ENCODE measurements at places on chromosomes 16 and 17.

DNA sequence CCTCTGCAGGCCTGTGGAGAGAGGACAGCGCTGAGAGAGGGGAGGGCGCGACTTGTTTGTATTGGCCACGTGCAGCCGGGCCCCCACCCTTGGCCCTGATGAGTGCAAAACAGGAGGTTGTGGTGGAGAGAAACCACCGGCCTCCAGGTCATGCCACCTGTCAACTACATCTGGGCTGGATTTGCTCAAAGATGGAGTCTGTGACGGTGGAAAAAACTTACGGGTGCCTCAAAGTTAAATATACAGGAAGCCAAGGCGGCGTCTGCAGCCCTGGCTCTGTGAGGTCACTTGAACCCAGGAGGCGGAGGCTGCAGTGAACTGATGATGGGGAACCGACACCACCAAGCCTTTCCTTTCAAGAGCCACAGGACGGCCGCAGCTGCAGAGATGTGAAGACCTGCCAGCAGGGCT, 15.7 kb downstream of the C16orf74 start:
- peak; percentile 17 for DNase-seq

GRCh38 chr17:54694287-54694887, 206.3 kb upstream of the TOM1L1 start:
- no peak for DNase-seq

DNA sequence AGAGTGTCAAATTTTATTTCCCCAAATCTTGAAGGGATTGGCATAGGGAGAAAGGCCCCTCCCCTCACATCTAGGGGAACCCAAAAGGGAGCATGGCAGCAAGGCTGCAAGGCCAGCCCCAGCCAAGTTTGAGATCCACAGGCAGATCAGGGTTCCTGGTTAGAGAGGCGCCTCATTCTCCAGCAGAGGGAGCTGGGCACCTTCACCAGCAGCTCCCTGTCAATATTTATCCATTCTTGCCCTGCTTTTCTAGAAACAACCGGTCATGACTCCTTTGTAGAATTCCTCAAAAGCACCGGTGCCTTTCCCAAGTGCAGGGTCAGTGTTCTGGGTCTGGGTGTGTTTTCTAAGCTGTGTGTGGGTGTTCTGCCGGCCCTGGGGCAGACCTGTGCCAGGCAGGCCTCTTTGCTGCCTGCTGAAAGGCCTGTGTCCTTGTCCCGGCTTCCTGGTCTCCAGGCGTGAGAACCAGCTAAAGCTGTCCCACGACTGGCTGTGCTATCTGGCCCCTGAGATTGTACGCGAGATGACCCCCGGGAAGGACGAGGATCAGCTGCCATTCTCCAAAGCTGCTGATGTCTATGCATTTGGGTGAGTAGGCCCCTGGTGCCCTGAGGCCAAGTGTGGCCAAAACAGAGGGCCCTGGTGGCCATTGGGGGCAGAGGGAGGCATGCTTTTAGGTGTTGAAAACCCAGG, 21.2 kb upstream of the LGALS9 start:
- DNase-seq = no peak

DNA sequence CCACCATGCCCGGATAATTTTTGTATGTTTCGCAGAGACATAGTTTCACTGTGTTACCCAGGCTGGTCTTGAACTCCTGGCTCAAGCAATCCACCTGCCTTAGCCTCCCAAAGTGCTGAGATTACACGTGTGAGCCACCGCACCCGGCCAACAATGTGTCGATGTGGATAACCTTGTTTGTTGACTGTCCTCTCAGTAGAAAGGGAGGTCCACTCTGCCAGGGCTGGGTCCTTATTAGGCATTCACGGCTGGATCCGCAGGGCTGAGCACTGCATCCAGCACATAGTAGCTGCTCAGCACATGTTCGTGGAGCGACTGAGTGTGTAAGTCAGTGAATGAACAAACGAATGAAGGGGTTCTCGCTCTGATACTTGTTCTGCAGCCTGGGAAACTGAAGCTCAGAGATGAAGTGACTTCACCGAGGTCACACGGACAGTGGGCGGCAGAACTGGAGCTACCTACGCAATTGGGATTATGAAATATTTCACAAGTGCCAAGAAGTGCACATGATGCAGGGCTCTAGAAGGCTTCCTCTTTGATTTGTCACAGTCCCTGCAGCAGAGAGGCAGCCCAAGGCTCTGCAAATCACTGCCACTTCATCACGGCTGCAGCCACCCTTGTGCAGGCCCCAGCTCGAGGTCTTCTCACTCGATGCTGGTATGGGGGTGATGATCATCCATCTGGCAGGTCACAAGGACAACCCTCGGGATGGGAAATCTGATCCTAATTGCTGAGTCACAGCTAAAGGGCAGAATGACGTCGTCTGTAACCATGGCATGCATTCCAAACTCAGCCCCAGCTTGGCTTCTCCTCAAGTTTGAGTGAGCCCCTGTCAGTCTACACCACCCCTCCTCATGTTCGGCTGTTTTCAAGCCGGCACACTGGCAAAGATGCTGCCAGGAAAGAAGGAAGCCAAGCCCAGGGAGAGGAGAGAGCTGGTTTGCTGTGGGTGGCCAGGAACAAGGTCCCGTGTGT, 28.0 kb upstream of the SNN start:
- DNase-seq = no peak

DNA sequence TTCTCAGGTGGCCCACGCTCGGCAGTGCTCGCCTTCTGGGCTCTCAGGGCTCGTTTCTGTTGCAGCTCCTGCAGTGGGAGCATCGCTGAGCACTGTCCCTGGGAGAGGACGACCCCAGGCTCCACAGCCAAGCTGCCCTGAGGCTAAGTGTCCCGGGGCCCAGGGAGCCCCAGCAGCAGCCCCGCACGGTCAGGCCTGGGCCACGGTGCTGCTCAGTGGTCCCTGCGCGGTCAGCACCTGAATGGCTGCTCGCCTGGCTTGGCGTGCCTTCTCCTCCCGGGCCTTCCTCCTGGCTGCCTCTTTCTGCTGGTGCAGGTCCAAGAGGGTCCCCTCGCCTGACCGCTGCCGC, 23.3 kb downstream of the CEP131 start:
- no peak for DNase-seq

DNA sequence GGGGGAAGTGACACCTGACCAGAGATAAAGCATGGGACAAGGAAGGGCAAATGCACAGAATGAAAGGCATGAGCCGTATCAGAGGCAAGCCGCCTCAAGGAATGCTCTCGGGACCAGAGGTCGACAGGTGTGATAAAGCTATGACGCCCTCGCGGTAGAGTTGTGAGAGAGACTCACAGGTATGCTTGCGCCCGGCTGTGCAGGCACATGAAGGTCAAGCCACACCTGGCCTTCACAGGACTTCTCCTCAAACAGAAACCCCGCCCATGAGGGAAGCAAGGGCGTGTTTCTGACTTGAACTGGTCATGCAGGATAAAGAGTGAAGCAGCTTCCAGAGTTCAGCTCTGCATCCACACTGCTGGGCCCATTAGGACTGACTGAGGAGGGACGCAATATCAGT, 7.8 kb downstream of the NCBP3 start:
- no peak for DNase-seq

- no peak for DNase-seq
Observed at GRCh38 chr17:304461-304860, 48.1 kb downstream of the RPH3AL start.

DNA sequence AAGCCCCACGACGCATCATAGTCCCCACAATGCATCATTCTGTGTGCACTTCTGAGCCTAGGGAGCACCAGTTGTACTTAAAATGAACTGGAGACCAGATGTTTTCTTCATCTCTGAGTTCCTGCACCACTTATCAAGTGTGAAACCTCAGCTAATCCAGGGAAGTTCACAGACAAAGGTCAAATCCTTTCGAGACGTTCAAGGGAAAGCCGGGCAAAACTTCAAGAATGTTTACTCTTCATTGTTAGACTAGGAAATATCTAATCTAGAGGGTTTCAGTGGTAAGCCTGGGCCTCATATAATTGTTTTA, 4.6 kb upstream of the PMP22 start:
- no peak for DNase-seq

DNA sequence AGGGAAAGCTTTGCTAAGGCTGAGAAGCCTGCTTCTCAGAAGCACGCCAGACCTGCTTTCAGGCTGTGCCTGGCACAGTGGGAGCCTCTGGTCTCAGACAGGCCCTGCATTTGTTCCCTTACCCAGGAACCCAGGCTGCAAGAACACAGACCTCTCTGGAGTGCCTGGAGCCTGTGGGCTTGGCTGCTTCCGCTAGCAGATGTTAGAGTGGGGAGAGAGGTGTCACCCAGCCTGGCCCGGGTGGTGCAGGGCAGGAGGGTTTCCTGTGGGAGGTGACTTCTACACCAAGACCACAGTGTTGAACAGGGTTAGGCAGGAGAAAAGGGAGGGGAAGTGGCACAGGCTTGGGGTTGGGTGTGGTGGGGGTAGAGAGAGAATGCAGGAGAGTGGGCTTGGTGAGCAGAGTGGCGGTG, 35.8 kb upstream of the ADGRG1 start:
- peak; percentile 73 for DNase-seq

DNA sequence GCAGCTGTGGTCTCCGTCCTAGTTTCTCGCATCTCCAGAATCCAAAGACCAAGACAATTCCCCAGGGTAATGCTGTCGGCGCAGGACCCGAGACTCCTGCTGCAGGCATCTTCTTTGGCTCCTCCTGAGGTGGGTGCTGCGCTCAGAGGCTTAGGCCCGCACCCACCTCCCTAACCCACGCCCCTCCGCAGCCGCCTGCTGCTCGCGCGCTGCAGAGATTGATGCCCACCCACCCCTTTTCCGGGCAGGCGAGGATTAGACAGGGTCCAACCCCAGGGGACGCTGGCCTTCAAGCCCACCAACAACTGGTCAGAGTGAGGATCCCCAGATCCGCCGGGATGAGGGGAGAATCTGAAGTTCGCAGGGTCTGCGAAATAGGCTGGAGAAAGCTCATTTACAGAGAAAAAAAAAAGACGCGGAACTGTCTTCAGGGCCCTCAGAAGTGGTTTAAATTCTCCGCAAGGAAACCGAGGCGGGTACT, 27.9 kb downstream of the SLFN11 start:
- no peak for DNase-seq

- no peak for DNase-seq
Observed at GRCh38 chr16:51151435-51151960, 428 bp upstream of the SALL1 start.

GRCh38 chr16:48292452-48292851, 45.1 kb upstream of the ABCC11 start:
- no peak for DNase-seq

DNA sequence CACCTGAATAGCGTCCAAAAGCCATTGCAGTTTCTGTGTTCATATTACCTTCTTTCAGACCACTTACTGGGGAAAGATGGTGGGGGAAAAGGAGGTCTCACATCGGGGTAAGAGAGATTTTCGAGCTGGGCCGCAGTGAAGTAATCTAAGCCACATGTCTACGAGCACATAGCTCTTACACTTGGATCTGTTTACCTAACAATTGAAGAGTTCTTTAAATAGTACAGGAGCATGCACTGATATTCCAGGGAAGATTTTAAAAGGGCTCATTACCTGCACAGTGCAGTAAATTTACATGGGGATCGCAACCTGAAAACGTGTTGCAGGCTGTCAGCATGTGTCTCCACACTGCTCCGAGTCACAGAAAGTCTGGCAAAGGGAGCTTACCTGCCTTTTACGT, 12.6 kb downstream of the MAF start:
- DNase-seq = no peak

- DNase-seq = no peak
Observed at GRCh38 chr17:78924481-78925151, 571 bp downstream of the TIMP2 start.

GRCh38 chr17:78915872-78916632, 9.1 kb downstream of the TIMP2 start:
- DNase-seq = no peak

DNA sequence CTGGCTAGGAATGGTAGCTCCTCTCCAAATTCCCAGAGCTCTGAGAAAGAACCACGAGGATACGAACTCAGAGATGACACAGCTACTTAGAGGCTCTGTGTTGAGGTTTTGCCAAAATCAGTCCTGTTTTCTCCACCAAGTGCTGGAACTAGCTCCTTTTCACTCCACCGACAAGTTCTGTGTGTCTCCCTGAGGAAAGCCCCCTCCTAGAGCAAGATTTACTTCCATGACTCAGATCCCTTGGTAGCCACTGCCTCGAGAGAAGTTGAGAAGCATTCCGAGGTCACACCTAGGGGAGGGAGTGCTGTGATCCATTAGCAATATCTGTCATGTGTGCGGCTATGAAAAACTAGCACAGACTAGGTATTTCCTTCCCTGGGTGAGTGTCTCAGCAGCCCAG, 30.6 kb downstream of the IL21R start:
- no peak for DNase-seq

- DNase-seq = no peak
Observed at GRCh38 chr17:37551788-37552187, 57.4 kb downstream of the SYNRG start.

DNA sequence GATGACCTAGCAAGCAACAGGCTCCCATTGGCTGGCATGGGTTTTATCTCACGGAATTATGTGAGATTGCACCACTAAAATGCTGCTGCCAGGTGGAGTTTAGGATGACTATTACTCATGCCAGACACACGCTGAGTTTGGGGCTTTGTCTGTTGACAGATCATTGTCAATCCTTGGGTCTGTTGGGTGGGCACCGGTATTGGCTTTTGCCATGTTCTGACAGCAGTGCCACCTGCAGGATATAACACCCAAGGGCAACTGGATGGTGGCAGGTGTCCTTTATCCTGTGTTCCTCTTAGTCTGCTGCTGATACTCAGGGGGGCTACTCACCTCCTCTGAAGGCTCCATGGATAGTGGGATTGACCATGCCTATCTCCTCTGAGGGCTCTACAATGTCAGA, 221.6 kb upstream of the DYNLRB2 start:
- DNase-seq = no peak

DNA sequence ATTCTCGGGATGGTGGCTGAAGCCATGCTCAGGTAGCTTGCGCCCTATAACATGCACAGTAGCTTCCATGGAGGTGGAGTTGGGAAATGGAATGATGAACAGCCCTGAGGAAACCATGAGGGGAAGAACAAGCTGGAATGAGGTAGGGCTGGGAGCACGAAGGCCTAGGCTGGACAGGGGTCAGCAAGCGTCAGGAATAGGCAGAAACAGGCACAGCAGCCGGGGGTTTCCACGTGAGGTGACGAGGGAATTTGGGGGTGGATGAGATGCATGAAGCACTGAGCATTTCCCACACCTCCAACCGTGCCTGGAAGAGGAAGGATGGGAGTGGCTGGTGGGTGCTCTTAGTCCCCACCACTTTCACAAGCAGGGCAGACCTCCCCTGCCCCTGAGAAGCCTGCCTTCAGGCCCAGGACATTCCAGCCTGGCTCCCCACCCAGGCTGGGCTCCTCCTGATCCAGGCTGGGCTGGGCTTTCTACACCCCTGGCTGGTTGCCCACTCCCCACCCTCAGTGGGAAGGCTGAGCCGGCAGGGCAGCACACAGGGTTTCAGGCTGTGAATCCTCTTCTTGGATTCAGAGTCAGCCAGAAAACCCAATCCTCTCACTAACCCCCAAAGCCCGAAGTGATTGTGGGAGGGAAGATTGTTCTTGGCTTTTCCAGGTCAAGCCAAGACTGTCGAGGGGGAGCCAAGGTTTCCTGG, 21.9 kb downstream of the PLEKHG4 start:
- no peak for DNase-seq

Data from activated CD4-positive, alpha-beta T cell treated with anti-CD3 and anti-CD28 coated beads, Interleukin-2, amount 50 U/mL, for 48 hours (primary cell).